Left ventricle myocardium inferior (tissue), 1 donor: ENCODE measurements at places on chromosomes 2 and 18.
A peak's percentile ranks its signal among the peaks of the same experiment; 100 is the strongest.

- peak overlapping the region; percentile 96 for H3K27ac ChIP-seq
- no peaks in the 10 kb centered on the region for H3K27me3 ChIP-seq
- H3K4me3 ChIP-seq, result peak overlapping the region; percentile 81
- peaks cover 60% of the 10 kb centered on the region for H3K4me1 ChIP-seq
Observed at GRCh38 chr18:25349926-25350487, 2.0 kb downstream of the ZNF521 start.

DNA sequence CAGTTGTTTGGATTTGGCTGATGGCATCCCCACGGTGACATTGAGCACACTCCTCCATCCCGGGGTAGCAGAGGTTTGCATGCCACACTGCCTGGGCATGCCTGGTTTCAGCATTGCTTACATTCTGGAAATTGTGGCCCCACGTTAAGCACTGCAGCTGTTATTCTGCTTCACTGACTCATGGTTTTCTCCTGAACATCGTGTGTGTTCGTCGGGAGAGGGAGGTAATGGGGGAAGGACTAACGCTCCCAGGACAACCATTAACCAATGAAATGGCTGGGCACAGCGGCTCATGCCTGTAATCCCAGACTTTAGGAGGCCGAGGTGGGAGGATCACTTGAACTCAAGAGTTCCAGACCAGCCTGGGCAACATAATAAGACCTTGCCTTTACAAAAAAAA lies 28.2 kb upstream of the YWHAQ start:
- peaks cover under 1% of the 10 kb centered on the region for H3K4me1 ChIP-seq
- no peak for DNase-seq
- no peak overlapping the region for H3K27ac ChIP-seq
- H3K36me3 ChIP-seq, result no peaks in the 10 kb centered on the region
- no peaks in the 10 kb centered on the region for H3K27me3 ChIP-seq
- no peak overlapping the region for H3K4me3 ChIP-seq

DNA sequence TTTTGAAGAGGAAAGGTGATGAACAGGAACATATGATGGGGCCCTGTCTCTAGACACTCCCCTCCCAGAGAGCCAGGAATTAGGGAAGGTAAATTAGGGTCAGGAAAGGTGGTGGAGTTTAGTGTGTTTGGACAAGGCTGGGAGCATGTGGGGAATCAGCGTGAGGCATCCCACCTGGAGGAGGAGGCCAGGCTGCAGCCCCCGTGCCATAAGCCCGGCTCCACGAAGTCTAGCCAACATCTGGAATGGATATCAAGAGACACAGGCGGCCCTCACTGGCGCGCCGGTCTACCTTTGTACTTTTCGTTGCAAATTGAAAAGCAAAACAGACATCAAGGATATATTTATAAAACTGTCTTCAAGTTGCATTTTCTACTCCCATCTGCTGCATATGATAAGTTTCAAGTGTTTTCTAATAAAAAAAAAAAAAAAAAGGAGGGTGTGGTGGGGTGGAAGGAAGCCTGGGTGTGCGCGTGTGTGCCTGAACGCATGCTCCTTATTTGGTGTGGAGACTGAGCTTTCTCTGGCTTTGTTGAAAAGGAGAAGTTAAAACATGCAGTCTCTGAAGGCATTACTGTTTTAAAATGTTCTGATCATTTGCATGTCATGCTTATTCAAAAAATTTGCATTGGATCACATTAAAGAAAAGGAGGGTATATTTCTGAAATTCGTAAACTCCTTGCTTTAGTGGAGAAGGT lies 546.7 kb upstream of the ID2 start:
- H3K4me3 ChIP-seq, result no peak overlapping the region
- H3K27me3 ChIP-seq, result no peaks in the 10 kb centered on the region
- H3K4me1 ChIP-seq, result peaks cover 44% of the 10 kb centered on the region
- no peaks in the 10 kb centered on the region for H3K36me3 ChIP-seq

GRCh38 chr2:166032361-166032760 lies 78.8 kb upstream of the TTC21B start:
- H3K36me3 ChIP-seq, result no peaks in the 10 kb centered on the region
- no peak for DNase-seq
- H3K27ac ChIP-seq, result no peak overlapping the region
- no peaks in the 10 kb centered on the region for H3K27me3 ChIP-seq
- no peaks in the 10 kb centered on the region for H3K4me1 ChIP-seq
- no peak overlapping the region for H3K4me3 ChIP-seq

- H3K27ac ChIP-seq, result no peak overlapping the region
- DNase-seq, result no peak
- no peak overlapping the region for H3K4me3 ChIP-seq
- peaks cover 16% of the 10 kb centered on the region for H3K27me3 ChIP-seq
- no peaks in the 10 kb centered on the region for H3K4me1 ChIP-seq
- H3K36me3 ChIP-seq, result no peaks in the 10 kb centered on the region
Observed at GRCh38 chr2:23169896-23170295, 215.1 kb upstream of the KLHL29 start.

- H3K4me3 ChIP-seq, result peak overlapping the region; percentile 48
- H3K4me1 ChIP-seq, result peaks cover 45% of the 10 kb centered on the region
- H3K27ac ChIP-seq, result peak overlapping the region; percentile 90
Observed at GRCh38 chr2:239239607-239240413, 161.0 kb downstream of the HDAC4 start.

DNA sequence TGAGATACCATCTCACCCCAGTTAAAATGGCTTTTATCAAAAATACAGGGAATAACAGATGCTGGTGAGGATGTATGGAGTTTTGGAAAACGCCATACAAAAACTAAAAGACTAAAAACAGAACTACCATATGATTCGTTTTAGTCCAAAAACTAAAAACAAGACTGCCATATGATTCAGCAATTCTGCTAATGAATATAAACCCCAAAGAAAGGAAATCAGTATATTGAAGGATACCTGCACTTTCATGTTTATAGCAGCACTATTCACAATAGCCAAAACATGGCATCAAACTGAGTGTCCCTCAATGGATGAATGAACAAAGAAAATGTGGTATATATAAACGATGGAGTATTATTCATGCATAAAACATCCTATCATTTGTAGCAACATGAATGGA lies 224.4 kb upstream of the MC4R start:
- H3K27ac ChIP-seq, result no peak overlapping the region
- H3K27me3 ChIP-seq, result no peaks in the 10 kb centered on the region
- no peak for DNase-seq
- H3K4me1 ChIP-seq, result no peaks in the 10 kb centered on the region
- H3K36me3 ChIP-seq, result no peaks in the 10 kb centered on the region
- H3K4me3 ChIP-seq, result no peak overlapping the region

DNA sequence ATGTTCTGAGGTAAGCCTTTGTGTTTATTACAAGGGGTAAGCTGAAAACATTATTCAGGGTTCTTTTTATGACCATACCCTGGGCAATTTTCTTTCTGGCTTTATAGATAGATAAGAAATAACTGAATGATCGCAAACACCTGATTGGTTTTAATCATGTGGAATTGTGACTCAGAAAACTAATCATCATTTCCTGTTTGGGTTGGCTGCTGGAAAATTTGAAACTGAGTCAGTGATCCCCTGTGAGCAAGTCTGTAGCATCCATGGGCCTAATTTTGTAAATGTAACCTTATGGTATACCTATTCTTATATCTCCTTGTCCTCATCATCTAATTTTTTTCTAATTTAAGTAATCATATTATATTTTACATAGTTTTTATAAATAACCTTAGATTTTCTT lies 34.3 kb downstream of the CCDC68 start:
- DNase-seq, result no peak
- no peaks in the 10 kb centered on the region for H3K4me1 ChIP-seq
- H3K27ac ChIP-seq, result no peak overlapping the region
- H3K36me3 ChIP-seq, result peaks cover 16% of the 10 kb centered on the region
- no peaks in the 10 kb centered on the region for H3K27me3 ChIP-seq

DNA sequence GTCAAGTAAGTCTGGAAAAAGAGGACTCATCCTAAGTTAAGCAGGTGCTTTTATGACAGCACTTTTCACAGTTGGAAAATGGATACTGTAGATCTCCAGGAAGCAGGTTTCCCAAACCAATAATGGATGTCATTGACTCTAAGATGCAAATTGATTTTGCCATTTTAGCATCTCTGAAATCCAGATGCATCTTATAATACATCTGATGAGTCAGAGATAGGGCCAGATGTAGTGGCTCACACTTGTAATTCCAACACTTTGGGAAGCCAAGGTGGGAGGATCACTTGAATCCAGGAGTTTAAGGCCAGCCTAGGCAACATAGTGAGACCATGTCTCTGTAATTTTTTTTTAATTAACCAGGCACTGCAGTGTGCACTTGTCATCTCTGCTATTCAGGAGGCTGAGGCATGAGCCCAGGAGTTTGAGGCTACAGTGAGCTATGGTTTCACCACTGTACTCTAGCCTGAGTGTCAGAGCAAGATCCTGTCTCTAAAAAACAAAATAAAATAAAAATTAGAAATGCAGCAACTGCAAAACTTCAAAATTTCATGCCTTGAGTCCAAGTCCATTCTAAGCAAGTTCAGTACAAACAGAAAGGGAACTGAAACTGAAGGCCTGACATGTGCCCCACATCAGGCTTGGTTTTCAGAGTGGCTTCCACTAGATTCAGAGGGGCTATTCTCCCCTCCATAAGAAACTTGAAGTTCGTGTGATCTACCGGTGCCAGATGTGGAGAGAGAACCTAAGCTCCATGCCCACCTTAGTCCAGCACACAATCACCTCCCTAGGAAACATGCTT lies 267.8 kb upstream of the NCKAP5 start:
- no peak overlapping the region for H3K27ac ChIP-seq
- H3K4me3 ChIP-seq, result no peak overlapping the region
- no peaks in the 10 kb centered on the region for H3K36me3 ChIP-seq
- DNase-seq, result no peak
- H3K4me1 ChIP-seq, result no peaks in the 10 kb centered on the region

DNA sequence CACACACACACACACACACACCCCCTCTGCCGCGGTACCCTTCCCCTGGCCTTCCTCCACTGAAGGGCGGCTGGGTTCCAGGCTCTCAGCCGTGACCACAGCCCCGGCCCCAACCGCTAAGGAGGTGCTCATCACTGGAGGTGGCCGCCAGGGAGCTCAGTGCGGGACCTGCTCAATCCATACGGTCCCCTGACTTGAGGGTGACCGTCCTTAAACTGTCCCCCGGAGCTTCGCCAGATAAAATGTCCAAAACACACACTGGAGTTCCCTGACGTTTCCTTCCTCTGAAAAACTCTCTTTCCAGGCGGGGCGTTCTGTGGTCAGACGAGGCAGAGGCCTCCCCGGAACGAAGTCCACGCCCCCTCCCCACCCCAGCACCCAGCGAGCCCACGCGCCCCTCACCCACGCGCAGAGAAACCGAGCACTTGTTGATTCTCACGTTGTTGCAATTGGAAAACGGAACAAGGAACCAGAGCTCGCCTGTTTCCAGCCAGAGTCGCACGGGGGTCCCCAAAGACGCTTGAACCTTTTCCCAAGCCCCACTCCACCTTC lies 1.4 kb downstream of the MBP start:
- peak overlapping the region; percentile 90 for H3K27ac ChIP-seq
- peaks cover 23% of the 10 kb centered on the region for H3K27me3 ChIP-seq
- peak; percentile 59 for DNase-seq
- H3K4me1 ChIP-seq, result peaks cover 77% of the 10 kb centered on the region
- H3K36me3 ChIP-seq, result no peaks in the 10 kb centered on the region

DNA sequence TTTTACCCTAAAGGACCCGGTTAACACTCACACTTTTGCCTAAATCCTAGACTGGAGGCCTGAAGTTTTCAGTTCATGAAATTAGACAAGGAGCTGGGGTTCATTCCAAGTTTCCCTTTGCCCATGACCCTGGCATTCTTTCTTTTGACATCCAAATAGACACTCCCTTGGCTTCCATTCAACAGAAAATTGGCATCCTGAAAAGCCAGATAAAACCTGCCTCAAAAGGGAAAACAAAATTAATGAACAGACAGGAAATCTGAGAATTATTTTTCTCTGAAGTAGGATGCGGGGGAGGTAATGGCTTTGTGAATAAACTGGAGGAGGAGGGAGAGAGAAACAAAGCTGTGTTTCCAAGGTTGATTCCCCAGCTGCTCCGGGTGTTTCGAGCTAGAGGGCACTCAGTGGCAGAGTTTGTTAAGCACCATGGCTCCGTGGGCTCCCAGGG lies 41.0 kb downstream of the SPP2 start:
- H3K27ac ChIP-seq, result no peak overlapping the region
- no peaks in the 10 kb centered on the region for H3K36me3 ChIP-seq
- no peak for DNase-seq
- H3K4me3 ChIP-seq, result no peak overlapping the region
- no peaks in the 10 kb centered on the region for H3K4me1 ChIP-seq

- peaks cover 65% of the 10 kb centered on the region for H3K36me3 ChIP-seq
- no peak overlapping the region for H3K27ac ChIP-seq
- no peak for DNase-seq
- H3K4me3 ChIP-seq, result no peak overlapping the region
Observed at GRCh38 chr2:86171295-86171694, 24.0 kb downstream of the IMMT start.

DNA sequence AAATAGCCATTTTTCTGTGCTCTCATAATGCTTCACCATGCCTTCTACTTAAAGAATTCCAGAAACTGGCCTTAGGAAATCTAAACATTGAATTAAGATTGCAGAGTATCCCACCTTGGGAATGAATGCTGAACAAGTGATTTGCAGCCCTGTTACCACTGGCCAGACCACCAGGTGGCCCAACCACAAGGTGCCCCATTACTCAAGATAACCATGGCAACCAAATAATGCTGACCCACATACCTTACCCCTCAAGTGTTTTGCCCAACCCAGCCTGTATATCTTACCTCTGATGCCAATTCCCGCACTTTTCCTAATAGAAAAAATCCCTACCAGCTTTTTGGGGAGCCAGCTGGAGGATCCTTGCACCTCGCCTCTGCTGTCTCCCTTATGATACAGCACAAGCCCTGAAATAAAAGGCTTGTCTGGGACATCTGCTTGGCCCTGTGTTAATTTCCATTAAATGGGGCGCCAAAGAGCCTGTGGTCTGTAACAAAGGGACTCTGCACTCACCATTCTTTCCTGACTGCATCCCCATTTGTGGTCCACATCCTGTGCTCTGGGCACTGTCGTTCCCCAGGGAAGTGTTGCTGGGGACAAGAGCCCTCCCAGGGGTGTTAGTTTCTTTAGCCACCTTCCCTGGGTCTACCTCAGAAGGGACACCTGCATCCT lies 17.3 kb upstream of the KCNF1 start:
- peaks cover 7% of the 10 kb centered on the region for H3K27me3 ChIP-seq
- DNase-seq, result no peak
- H3K36me3 ChIP-seq, result no peaks in the 10 kb centered on the region
- no peak overlapping the region for H3K27ac ChIP-seq

DNA sequence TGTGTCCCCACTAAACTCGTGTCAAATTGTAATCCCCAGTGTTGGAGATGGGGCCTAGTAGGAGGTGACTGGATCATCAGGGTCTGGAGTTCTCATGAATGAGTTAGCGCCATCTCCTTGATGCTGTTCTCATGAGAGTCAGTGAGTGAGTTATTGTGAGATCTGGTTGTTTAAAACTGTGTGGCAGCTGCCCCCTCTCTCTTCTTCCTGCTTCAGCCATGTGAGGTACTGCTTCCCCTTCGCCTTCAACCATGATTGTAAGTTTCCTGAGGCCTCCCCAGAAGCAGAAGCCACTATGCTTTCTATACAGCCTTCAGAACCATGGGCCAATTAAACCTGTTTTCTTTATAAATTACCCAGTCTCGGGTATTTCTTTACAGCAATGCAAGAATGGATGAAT lies 50.4 kb downstream of the AP1S3 start:
- DNase-seq, result no peak
- no peaks in the 10 kb centered on the region for H3K36me3 ChIP-seq
- H3K27me3 ChIP-seq, result no peaks in the 10 kb centered on the region
- H3K4me1 ChIP-seq, result no peaks in the 10 kb centered on the region
- H3K27ac ChIP-seq, result no peak overlapping the region
